ENCODE measurements at places on chromosomes 7 and 10.

- DNase-seq, result no peak
These were observed 10.4 kb upstream of the WIPF3 start for GRCh38 chr7:29795696-29796580.

GRCh38 chr7:130418306-130418705 lies 22.5 kb downstream of the CEP41 start:
- no peak for DNase-seq

- peak; percentile 81 for DNase-seq
These were observed 28.9 kb downstream of the BAG3 start for GRCh38 chr10:119680050-119680449.

- DNase-seq, result no peak
These were observed 11.7 kb downstream of the TMEM184A start for GRCh38 chr7:1544178-1544895.

DNA sequence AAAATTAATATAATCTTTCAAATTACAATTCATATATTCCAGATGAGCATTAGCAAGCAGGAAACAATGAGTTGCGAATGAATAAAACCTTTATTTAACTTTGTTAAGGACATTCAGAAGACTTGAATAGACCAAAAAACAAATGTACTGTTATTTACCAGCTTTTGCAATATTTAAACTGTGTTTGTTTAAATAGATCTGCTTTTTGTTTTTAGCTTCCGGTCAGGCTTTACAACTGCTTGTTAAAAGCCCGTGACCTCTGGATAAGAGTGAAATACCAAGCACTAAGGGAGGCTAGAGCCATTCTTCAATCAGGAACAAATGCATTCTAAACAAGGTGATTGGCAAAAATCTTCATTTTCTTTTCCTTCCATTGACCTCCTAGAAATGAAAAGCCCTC lies 184.9 kb upstream of the GNAI1 start:
- DNase-seq, result no peak

DNA sequence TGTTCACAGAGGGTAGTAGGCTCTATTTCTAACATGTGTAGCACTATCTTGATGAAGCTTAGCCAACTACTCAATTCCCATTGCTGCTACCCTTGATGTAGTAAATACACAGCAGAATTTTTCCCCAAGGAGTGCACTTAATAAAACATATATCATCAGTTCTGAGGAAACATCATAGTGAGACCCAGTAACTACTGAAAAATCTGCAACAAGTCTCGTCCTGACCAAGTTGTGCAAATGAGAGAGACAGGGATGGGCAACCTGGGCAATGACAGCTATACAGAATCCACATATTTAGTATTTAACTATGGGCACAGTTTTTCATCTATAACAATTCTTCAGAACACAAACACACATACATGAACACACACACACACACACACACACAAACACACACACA lies 1073.8 kb upstream of the SORCS1 start:
- no peak for DNase-seq

GRCh38 chr7:47285860-47286491 lies 295.9 kb downstream of the TNS3 start:
- DNase-seq, result peak; percentile 17

- no peak for DNase-seq
These were observed 95.1 kb upstream of the SAMD8 start for GRCh38 chr10:75016325-75016724.

GRCh38 chr10:17176091-17176490 lies 25.4 kb downstream of the TRDMT1 start:
- DNase-seq, result peak; percentile 24

GRCh38 chr10:74643596-74643975 lies 182.8 kb upstream of the KAT6B start:
- no peak for DNase-seq

GRCh38 chr10:72274213-72274729 lies 547 bp downstream of the DDIT4 start:
- DNase-seq, result peak; percentile 59

- no peak for DNase-seq
These were observed 68.0 kb upstream of the VKORC1L1 start for GRCh38 chr7:65804887-65805286.

DNA sequence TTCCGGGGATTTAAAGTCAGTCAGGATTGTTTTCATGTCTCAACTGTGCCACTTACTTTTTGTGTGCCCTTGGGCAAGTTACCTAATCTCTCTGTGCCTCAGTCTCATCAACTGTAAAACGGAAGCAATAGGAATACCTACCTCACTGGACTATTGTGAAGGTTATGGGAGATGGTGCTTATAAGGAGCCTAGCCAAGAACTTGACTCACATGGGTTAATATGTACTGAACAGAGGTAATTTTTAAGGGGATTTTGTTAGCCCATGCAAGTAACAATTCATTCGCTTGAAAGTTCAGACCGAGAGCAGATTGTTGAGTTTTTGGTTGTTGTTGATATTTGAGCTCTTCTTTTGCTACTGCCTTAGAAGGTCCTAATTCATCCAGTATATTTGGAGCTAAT lies 202.9 kb downstream of the ZNF365 start:
- DNase-seq, result no peak

DNA sequence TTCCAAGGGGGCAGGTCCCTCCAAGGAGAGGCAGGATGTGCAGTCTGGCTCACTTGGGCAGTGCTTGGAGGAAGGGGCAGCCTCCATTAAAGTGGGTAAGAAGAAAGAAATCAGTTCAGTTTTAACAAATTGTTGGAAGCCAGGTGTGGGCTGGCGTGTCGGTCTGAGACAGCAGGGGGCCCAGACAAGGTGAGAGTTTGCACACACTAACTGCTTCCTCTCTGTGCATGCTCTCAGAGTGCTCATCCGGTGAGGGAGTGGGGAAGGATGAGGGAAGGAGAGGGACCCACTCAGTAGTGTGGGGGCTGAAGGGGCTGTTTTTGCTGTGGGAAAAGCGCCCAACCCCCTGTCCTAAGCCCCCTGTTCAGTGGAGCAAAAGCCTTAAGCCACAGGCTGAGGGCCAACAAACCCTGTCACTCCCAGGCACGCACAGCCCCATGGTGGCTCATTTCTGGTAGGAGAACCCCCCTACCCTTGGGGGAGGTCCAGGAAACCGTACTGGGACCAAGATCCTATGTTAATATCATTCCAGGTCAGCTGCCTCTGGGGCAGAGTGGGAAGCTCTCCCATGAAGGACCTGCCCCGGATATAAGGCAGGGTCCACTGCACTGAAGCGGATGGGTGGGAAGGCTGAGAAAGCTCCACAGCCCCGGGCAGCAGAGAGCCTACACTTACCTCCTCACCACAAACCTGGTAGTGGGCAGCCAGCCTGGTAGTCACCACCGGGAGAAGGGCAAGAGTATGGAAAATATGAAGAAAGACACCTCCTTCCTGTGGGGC lies 5.1 kb upstream of the PCBD1 start:
- no peak for DNase-seq

GRCh38 chr10:123974406-123974805 lies 82.8 kb upstream of the CPXM2 start:
- peak; percentile 56 for DNase-seq

DNA sequence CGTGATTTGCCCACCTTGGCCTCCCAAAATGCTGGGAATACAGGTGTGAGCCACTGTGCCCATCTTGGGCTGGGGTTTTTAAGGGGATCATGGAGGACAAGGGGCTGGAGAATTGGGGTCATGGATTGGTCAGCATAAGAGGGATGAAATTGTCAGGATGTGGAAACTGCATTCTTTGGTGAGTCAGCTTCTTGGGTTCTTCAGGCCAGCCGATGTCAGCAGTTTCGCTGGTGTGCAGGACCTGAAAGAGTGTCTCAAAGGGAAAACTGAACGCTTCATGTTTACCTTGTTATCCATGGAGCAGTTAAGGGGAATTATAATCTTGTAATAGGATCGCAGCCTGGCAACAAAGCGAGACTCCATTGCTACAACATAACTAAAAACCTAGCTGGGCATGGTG lies 13.0 kb downstream of the GALNT17 start:
- no peak for DNase-seq

- no peak for DNase-seq
These were observed 9.0 kb downstream of the JCAD start for GRCh38 chr10:30050411-30050810.

GRCh38 chr10:43077421-43078171 lies 727 bp downstream of the RET start:
- peak; percentile 21 for DNase-seq

GRCh38 chr10:44513591-44513990 lies 128.7 kb upstream of the CXCL12 start:
- DNase-seq, result peak; percentile 55

GRCh38 chr7:71414490-71414889 lies 282.5 kb downstream of the GALNT17 start:
- no peak for DNase-seq

- no peak for DNase-seq
These were observed 258.5 kb upstream of the AOAH start for GRCh38 chr7:36982766-36983165.

DNA sequence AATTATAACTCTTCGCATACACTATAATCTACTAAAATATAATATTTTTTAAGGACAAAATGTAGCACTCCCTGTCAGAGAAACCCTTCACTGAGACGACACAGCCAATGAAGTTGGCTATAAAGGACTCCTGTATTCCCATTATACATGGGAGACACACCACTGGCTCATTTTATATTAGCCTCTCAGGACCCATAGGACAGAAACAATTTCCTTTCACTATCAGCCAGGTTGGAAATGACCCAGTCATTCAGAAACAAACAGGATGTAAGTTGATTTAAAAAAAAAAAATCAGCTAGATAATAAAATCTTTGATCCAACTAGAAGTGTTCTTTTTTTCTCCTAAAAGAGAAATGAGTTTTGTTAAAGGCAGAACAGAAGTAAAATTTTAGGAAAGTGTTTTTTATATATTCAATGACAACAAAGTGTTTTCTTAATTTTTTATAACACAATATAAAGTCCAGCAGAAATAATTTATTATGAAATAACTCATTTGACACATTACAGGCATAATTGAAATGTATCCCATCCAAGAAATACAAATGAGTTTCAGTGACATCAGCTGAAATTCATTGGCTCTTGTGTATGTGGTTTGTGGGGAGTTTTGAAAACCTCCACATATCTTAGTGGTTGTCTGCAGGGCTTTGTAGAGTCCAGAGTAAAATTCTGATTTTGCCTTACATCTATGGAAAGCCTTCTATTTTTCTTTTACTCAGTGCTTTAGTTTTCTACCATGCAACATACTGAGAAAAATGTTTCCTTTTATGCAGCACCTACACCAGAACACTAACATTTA lies 64.1 kb downstream of the CTTNBP2 start:
- no peak for DNase-seq

- peak; percentile 51 for DNase-seq
These were observed 29.7 kb downstream of the HTRA1 start for GRCh38 chr10:122490786-122491680.

GRCh38 chr10:66162560-66163143 lies 763.2 kb upstream of the LRRTM3 start:
- no peak for DNase-seq

DNA sequence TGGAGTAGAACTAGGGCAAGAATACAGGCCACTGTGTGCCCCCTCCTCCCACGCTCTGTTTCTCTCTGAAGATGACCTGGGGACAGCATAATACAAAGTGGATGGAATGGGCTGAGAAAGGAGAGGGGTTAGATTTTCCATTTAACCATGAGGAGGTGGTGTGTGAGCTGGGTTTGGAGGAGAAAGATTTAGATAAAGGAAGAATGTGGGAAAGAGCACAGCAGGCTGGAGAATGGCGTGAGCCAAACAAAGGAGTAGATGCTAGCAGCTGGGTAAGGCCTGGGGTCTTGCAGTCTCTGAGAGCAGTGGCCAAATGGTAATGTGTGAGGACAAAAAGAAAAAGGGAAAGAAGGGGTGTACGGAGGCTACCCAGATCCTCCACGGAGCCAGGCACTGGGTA lies 8.6 kb downstream of the PNLIPRP2 start:
- no peak for DNase-seq
